Kidney (tissue), 22 donors: ENCODE measurements at places on chromosomes 2 and 18. TPM values are rescaled to one million over a fixed set of nuclear protein-coding genes. Genes with fewer than 3 reads are reported as not detected.

Gene ESCO1
- 17.8 TPM for total RNA-seq

DNA sequence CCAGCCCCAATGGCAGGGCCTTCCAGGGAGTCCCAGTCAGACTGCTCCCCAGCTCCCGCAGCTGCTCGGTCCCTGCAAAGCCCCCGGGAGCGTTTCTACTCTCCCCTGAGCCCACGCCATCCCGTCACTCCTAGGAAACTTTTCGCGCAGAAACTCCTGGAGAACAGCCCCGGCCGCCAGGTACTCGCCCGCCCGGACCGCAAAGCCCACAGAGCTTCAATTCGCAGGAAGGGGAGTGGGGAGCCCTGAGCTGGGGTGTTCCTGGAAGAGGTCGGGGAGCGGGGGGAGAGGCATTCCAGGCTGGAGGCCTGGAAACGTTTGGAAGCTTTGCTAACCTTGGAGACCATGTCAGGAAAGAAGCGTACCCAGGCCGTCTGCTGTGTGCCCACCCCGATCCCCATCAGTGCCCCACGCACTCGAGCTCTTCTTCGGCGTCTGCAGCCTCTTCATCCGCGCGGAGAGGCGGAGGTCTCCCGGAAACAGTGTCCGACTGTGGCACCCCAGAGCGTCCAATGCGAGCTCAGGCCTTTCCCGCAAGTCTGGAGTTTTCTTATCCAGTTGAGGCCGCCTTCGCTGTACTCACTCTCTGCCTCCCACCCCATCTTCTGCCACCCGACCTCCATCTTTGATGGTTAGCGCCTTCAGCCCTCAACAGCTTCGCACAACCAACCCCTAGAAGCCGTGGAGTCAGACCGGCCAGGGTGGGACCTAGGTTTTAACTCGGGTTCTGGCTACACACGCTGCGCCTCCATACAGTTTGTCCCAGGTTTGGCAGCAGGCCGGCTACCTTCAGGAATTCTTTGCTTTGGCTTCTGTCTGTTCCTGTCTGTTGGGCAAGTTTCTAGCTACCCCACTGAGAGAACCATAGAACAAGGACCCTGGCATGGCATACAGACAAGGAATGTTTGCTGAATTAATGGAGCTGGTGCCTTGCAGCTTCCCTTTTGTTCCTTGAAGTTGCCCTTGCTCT lies 3.7 kb downstream of the PCGF1 start:
- DNase-seq, result no peak

Gene UGT1A4
- 1.1 TPM for total RNA-seq

- DNase-seq, result no peak
These were observed 22.3 kb downstream of the ACVR1 start for GRCh38 chr2:157853820-157854219.

DNA sequence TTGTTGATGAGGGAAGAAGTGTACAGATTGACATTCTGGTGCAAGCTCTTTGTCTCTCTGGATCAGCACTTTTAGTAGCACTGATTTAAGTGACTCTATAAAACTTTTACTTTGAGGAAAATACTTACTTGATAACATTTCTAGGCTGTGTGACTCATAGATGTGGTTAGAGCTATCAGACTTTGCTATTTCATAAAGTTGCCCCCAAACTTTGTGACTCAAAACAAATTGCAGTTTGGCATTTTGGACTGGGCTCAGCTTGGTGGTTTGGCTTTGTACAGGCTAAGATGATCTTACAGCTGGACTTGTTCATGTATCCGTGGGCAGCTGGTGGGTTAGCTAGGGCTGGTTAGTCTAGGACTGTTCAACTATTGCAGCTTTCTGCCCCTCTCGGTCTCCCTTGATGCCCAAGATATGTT lies 42.1 kb upstream of the GLS start:
- DNase-seq, result no peak
